Activated CD4-positive, CD25-positive, alpha-beta regulatory T cell (primary cell): ENCODE measurements at places on chromosomes 7 and 10.

DNA sequence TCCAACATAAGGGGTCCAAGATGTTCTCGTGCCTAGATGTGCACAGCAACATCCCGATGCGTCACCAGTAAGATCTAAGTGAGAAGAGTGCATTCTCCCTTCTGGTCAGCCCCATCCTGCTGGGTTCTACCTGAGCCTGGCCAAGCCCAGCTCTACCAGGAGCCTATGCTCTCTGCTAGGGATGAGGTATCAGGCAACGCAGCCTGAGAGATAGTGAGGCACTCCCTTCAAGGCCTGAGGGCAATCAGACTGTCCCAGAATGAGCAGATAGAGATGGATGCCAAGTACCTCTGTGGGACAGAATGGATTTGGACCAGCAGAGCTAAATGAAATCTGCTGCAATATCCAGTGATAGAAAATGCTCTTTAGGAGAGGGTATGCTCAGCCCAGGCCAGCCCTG is 26.7 kb downstream of the DDC start:
- no peak for DNase-seq

DNA sequence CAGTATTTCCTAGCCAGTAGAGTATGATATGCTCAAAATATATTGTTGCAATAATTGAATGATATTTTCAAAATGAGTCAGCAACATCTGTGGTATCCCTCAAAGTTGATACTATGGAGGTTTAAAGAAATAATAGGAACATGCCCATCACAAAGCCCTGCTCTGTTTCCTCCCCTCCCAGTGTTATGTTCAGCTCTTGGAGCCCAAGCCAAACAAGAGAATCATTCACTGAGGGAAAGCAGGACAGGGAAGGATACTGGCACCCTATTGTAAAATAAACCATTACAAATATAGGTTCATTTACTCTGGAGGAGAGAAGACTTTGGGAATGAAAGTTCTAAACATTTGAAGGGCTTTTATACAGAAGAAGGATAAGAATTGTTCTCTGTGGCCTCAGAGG is 37.6 kb downstream of the SORCS3 start:
- DNase-seq = no peak

DNA sequence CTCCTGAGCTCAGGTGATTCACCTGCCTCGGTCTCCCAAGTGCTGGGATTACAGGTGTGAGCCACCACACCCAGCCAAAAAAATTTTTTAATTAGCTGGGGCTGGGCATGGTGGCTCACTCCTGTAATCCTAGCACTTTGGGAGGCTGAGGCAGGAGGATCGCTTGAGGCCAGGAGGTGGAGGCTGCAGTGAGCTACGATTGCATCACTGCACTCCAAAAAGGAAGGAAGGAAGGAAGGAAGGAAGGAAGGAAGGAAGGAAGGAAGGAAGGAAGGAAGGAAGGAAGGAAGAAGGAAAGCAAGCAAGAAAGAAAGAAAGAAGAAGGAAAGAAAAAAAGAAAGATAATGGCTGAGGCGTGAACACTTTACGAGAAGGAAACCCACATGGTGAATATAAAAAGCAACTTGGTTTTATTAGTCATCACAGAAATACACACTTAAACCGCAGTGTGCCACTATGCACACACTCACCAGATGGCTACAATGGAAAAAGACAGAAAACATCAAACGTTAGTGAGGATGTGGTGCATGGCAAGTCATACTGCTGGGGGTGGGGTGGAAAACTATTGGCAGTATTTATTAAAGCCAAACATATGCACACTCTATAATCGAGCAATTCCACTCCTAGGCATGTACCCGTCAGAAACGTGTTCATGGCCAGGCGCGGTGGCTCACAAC is 4.4 kb upstream of the CCL26 start:
- no peak for DNase-seq

GRCh38 chr7:29471444-29472138 is 92.0 kb upstream of the PRR15 start:
- no peak for DNase-seq

- no peak for DNase-seq
Measured at GRCh38 chr10:77351386-77351785, 286.2 kb downstream of the KCNMA1 start.

DNA sequence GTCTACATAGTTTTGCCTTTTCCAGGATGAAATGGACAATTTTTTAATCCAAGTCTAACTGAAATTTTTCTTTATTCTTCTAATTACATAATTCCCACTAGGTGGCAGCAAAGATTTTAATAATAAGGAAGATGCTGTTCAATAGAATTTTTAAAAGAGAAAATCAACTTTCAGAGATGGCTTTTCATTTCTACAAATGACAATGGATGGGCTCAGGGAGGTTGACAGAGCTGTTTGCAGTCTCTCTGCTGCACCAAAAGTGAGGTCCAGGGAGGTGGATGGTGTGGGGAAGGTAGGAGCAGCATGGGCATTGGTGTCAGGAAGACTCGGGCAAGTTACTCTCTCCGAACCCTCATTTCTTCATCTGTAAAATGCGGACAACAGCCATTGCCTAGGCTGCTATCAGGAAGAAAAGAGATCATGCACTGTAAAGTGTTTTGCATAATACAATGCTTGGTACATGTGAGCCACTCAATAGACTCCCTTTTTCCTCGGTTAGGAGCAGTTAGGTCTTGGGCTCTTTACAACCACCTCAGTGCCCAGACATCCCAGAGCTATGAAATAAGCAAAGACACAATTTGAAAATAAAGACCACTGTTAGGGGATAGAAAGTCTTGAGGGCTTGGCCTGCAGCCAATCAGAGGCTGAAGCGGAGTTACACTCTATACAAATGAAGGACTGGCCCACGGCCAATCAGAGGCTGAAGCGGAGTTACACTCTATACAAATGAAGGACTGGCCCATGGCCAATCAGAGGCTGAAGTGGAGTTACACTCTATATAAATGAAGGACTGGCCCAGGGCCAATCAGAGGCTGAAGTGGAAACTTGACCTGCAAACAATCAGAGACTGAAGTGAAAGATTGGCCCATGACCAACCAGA is 107.1 kb downstream of the ABLIM1 start:
- no peak for DNase-seq

DNA sequence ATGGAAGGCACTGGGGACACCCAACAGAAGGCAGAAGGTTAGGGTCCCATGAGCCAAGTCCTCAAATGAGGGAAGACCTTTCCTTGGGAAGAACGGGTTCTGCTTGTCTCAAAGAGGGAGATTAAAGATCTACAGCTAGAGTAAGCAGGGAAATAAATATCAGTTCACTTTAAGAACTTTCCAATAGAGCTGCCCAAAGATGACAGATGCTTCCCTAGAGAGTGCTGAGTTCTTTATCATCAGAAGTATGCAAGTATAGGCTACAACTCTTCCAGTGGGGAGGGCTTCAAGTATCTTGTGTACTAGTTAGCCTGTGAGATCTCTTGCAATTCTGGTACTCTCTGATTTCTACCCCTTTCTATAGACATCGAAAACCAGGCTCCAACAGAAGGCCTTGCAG is 39.4 kb downstream of the EMX2 start:
- no peak for DNase-seq

DNA sequence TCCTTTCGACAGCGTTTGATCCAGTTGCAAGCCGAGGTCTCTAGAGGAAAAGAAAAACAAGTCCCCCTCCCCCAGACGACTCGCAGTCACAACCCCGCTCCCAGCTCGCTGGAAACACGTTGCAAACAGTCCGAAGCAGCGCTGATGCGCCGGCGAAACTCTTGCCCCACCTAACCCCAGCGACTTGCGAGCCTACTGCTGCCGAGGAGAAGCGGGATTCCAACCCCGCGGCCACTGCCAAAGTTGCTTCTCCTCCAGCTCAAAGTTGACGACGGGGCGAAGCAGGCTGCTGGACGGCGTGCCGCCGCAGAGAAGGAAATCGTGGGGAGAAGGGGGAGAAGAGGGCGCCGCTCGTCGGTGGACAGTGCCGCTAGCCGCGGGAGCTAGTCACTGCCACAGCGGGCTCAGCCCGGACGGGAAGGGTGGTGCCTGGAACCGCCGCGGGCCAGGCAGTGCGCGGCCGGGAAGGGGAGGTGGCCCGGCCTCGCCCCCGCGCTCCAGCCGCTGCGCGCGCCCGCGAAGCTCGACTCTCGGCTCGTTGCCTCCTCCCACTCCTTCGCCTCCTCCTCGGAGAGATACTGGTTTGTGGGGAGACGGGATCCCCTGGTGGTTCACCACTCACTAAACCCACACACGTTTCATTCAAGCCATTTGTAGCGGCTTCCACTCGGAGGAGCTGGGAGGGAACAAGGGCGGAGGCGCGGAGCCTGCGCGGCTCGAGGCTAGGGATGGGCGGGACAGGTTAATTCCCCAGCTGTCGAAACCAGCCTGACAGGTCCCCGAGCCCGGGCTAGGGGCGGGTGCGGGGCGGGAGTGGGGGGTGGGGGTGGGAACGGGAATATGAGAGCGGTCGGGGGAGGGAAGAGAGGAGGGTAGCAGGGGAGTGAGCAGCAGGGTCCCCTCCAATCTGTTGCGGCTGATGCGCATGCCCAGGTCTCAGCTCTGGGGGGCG is at the start of gene GPR37:
GPR37 (minus strand) TSS at position 392 of the 952 bp plus-strand sequence. CDS start 816 bp downstream, outside the sequence.
- no peak for DNase-seq

GRCh38 chr10:86775056-86775869 is 18.8 kb downstream of the BMPR1A start:
- no peak for DNase-seq

DNA sequence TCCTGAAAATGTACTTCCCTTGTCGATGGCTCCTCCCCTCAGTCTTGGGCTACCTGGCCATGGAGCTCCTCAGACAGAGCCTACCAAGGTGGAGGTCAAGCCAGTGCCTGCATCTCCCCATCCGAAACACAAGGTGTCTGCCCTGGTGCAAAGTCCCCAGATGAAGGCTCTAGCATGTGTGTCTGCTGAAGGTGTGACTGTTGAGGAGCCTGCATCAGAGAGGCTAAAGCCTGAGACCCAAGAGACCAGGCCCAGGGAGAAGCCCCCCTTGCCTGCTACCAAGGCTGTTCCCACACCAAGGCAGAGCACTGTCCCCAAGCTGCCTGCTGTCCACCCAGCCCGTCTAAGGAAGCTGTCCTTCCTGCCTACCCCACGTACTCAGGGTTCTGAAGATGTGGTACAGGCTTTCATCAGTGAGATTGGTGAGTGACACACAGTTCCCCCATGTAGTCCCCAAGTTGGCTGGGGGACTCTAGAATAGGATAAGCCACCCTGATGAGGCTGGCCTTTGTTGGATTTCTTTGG is 8.8 kb downstream of the PPRC1 start:
- DNase-seq = no peak

GRCh38 chr10:121734589-121735045 is 136.4 kb upstream of the FGFR2 start:
- DNase-seq = no peak

- DNase-seq = no peak
Measured at GRCh38 chr7:107353701-107354100, 116.2 kb upstream of the GPR22 start.

GRCh38 chr7:99644431-99644830 is 27.7 kb downstream of the ZSCAN25 start:
- no peak for DNase-seq

GRCh38 chr10:46236546-46236887 is 50.3 kb upstream of the ANTXRL start:
- DNase-seq = no peak

DNA sequence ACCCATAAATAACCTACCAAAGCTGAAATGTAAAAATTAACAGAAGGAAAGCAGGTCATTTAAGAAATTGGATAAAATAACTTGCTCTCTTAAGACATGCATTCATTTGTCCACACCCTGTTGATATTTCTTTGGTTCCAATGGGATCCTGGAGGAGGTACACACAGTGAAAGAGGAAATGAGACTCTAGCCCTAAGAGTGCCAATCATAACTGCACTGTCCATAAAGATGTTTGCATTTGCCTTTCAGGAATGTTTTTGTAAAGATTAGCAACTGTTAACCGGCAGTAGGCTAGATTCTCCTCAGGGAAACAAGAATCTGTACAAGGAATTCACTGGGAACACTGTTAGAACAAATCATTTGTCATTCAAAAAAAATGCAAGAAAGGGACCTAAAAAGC is 61.0 kb downstream of the MEOX2 start:
- DNase-seq = no peak

GRCh38 chr7:603152-603951 is 83.7 kb upstream of the PDGFA start:
- DNase-seq = peak; percentile 27

DNA sequence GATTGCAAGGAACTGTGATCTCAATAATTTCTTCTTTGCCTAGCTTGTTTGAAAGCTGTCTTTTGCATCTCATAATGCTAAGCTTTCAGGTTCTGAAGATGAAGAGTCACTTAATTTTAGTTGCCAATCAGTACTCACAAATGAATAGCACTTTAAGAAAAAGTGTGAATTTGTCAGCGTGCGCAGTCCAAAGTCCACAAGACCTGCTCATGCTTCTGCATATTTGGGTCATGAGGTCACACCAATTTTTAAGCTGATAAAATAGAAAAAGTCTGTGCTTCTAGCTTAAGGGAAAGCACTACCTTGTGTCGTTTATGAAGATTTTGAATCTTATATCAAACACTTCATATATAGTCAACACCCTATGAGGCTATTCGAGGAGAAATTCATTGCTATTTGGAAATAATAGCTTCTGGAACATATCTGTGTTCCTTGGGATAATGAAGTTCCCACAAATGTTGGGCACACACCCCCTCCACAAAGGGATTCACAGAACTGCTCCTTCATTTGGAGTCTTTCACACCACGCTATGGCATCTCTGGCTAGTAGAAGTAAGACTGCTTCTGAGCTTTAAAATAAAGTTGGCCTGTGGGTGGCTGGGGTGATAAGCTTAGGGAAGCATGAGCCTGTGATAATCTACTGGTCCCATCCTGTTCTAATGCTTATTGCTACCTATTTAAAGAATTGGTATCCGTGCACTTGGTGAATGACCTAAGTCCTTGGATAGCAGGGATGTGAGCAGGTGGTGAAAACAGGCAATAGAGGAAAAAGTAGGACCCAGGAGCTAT is 33.3 kb downstream of the A1CF start:
- DNase-seq = no peak

DNA sequence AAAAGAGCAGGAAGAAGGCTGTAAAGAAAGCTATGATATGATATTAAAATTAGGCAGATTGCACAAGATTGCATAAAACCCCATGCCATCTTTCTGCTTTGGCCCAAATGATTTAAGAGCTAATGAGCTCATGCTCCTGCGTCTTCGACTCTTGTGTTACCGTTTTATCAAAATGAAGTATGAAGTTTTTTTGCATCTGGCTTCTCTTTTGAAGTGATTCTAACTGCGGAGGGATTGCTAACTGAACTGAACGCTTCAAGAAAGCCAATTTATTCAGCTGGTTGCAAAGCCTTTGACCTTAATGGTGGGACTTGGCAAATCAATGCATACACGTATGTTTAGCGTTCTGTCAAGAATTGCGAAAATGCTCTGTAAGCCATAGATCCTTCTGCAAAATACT is 282.9 kb downstream of the TWIST1 start:
- DNase-seq = no peak

DNA sequence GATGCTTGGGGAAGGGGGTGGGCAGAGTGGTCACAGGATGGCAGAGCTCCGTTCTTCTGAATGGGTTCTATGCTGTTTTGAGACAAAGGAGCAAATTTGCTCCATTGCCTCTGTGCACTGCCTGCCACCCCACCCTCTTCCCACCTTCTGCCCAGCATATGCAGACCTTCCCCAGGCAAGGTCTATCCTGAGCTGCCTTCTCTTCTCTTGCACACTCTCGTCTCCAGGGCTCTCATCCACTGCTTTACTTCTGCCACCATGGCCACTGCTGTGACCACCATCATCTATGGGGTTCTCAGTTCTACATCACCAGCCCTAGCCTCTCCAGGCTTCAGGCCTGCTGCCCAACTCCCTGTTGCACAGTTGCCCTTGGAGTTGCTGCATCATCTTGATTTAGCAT is 230.4 kb downstream of the TMEM178B start:
- DNase-seq = no peak
